ENCODE measurements at places on chromosomes 16 and 17.

DNA sequence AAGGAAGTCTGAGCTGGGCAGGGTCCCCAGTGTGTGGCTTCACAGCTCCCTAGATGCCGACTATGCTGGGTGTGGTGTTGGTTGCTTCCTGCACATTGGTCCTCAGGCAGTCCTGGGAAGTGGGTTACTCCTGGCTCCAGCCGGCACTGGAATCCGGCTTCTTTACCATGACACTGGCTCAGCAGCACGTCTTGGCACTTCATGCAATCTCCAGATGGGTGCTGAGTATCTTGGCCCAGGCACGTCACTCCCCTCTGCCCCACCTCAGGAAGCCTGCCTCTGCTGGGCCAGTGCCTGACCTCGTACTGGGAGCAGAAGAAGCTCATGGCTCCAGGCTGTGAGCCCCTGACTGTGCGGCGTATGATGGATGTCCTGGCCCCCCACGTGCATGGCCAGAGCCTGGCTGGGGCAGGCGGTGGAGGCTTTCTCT is 24.5 kb downstream of the FCSK start:
- DNase-seq = no peak

DNA sequence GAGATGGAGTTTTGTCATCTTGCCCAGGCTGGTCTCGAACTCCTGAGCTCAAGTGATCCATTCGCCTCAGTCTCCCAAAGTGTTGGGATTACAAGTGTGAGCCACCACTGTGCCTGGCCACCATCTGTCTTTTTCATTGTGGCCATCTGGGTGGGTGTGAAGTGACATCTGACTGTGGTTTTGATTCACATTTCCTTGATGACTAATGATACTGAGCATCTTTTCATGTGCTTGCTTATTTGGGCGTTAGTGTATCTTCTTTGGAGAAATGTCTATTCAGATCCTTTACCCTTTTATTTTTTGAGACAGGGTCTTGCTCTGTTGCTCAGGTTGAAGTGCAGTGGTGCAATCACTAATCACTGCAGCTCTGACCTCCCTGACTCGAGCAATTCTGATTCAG is 53.9 kb upstream of the ERN1 start:
- no peak for DNase-seq

- no peak for DNase-seq
Measured at GRCh38 chr17:9026741-9027140, 5.4 kb downstream of the NTN1 start.

GRCh38 chr17:39222151-39222550 is 3.6 kb downstream of the STAC2 start:
- no peak for DNase-seq

DNA sequence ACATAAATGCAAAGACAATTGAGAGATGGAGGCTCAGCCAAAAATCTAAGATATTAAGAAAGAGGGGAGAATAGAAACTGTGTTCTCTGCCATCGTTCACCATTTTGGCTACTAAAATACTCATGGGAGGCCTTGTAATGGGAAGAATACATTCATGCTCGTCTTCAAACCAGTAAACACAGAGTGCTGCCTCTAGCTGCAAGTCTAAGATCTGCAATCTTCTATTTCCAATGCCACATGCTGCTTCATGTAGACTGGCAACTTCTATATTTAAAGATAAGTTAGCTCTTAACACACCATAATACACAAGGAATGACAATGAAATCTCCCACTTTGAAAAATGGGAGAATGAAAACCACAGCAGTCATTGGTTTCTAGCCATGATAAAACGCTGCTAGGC is 387.3 kb downstream of the HS3ST3B1 start:
- no peak for DNase-seq

DNA sequence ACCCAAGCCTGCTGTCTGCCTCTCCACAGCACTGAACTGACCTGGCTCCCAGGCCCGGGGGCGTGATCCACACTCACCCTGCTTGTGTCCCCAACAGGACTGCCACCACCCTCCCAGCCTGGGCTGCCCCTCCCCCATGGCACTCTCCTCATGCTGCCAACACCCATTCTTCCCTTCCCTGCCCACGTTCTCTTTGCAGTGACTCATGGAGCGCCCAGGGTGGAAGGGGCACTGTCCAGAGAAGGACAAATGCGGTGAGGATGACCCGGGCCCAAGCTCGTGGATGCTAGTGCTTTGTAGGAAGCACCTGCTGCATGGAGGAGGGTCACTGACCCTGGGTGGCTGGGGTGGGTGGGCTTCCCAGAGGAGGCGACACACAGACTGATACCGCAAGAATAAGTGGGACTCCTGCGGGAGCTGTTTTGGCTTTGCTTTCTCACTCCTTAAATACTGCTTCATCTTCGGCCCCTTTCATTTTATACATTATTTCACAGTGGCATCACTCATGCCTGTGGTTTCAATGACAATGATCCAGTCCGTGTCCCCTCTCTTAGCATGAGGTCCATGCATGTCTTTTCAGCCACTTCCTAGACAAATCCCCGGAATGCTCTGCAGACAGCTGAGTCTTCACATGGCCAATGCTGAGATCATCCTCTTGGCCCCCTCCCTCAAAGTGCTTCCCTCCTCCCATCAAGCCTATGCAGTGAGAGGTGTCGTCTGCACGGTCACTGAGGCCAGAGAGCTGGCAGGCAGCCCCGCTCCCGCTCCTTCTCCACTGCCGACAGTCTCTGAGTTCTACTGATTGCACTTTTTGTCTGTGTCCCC is 17.6 kb downstream of the CDK5R1 start:
- DNase-seq = no peak

DNA sequence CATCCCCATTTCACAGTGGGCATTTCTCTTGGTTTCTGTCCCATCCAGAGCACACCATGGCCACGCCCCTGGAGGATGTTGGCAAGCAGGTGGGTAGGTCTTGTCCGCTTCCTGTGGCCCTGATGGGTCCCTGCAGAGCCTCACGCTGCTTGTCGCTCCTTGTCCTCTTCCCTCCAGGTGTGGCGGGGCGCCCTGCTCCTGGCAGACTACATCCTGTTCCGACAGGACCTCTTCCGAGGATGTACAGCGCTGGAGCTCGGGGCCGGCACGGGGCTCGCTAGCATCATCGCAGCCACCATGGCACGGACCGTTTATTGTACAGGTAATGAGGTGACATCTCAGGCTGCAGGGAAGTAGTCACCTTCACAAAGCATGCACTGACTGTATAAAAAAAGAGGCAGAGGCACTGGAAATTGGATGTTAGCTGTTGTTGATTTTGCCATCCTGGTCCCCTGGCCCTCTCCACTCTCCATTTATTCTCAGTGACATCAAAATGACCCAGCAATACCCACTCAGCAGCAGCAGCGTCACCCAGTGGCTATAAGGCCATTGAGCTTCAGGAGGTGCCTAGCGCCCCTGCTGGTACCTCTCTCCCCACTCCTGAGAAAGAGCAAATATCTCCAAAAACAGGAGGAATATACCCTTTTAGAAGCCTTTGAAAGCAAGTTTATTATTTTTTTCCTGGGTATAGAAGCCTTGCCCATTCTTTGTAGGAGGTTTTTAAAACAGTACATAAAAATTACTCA is 13.7 kb downstream of the METTL22 start:
- DNase-seq = no peak

DNA sequence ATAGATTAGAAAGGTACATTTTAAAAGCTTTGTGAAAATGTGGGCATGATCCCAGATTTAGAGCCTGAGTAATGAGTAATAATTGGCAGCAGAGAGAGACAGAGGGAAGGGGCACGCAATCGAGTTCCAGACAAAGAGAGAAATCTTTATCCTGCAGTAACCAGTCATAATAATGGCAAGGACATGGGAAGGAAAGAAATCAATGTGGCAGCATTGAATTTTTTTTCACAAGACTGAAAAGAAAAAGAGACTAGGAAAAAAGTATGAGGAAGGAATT is 790.8 kb upstream of the SOX9 start:
- DNase-seq = no peak

- no peak for DNase-seq
Measured at GRCh38 chr16:70432356-70432722, 6.6 kb downstream of the ST3GAL2 start.

GRCh38 chr16:88505405-88506082 is 52.5 kb downstream of the ZFPM1 start:
- DNase-seq = peak; percentile 84

GRCh38 chr17:17186551-17187505 is 19.3 kb downstream of the PLD6 start:
- DNase-seq = no peak

DNA sequence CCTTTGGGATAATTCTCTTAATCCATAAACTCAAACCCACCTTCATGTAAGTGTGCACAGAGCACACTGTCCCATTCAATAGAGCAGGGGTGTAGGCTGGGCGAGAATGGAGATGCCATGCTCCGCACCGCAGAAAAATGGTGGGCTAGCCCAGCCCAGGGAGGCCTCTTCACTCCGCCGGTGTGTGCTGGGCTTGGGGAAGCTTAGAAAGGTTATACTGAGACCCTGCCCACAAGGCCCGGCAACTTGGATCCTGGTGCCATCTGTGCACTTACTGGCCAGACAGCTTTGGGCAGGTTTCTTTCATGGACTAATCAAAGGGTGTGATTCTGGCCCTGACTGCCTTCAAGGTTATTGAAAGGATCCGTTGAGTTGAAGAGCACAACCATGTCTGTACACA is 3.7 kb upstream of the STAT5A start:
- DNase-seq = no peak

DNA sequence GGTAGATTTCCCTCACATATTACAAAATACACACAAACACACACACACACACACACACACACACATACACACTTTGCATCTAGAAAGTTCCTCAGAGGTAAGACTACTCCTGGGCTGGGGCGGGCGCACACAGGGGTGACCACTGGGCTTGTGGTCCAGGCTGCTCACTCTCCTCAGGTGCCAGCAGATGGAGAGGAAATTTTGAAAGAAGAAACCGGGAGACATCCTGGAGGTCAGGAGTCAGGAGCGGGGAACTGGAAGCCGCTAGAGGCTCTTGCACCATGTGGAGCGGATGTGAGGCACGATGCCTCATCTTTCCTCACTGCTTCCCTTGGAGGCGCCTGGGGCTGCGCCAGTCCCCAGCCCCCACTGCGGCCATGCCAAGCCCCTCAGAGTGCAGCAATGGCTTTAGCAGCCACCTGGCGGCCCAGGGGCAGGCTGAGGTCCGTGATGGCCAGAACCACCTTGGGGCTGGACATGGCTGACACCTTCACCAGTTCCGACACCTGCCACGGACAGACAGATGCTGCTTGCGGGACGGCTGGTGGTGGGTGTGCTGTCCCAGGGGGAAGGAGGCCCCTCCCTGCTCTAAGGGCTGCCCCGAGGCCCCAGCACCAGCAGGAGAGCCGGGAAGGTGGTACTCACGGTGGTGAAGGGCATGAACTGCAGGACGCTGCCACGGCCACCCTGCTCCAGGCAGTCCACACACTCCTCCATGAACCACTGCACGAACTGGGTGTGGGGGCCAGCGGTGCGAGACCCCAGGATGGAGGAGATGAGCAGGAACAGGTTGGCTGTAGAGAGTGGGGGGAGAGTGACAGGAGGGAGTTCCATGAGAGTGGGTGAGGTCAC is 4.1 kb downstream of the CSF3 start:
- DNase-seq = no peak

- DNase-seq = no peak
Measured at GRCh38 chr17:7038025-7038862, 2.4 kb downstream of the SLC16A13 start.

DNA sequence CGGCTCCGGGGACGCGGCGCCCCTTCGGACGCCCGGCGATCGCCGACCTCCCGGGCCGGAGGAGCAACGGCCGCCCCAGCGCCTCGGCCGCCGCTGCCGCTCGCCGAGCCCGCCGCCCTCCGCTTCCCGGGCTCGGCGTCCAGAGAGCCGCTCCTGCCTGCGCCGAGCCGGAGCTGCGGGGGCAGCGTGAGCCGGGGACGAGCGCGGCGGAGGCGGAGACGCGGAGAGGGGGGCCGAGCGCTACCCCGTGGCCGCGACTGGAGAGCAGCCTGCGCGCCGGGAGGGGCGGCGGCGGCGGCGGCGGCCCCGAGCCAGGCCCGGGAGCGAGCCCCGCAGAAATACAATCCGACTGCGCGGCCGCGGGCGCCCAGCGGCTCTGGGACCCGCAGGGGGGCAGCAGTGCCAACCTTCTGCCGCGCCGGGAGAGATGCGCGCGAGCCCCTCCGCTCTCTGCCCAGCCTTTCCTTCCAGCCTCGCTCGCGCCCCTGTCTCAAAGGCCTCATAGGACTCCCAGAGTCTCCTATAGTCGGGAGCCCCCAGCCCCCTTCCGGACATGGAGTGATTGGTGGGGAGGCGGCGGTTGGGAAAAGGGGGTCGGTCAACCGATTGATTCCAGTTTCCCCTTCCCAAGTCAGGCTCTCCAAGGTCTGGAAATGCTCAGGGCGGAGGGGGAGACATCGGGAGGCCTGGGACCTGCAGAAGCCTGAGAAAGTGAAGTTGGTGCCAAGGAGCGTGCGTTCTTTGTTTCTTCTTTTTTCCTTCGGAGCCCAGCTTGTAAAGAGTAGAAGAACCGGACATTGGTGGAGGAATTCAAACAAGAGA is 1.0 kb upstream of the SDK2 start:
- peak; percentile 65 for DNase-seq

GRCh38 chr16:69286941-69287713 is 24.0 kb upstream of the VPS4A start:
- peak; percentile 15 for DNase-seq

GRCh38 chr17:68580236-68580770 is 20.9 kb downstream of the FAM20A start:
- DNase-seq = no peak

- no peak for DNase-seq
Measured at GRCh38 chr16:14444979-14445810, 184.9 kb downstream of the PARN start.

DNA sequence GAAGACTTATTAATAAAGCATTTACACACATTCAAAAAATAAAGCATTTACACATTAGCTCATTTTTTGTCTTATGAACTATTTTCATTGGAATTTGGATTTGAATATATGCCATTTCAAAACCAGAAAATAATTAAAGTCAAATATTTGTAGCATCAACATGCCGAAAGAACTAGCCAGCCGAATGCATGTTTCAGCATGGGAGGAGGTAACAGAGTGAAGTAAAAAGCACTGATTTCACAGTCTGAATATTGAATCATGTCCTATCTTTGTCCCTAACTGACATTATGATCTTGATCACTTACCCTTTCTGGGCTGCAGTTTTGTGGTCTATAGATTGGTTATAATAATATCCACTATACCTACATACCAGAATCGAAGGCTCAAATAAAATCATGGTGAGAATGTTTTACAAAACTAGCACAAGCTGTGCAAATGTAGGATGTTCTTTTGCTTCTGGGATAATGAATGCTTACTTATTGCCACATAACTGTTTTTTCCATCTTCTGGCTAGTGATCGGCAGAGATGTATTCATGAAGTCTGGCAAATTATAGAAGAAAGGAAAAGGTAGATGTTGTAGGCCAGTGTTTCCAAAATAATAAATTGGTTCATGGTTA is 84.7 kb downstream of the TUBD1 start:
- DNase-seq = no peak

GRCh38 chr16:50313596-50314478 is 47.5 kb downstream of the ADCY7 start:
- no peak for DNase-seq

- no peak for DNase-seq
Measured at GRCh38 chr17:21243516-21244303, 9.5 kb downstream of the NATD1 start.
